ENCODE measurements at places on chromosomes 1 and 21.
A peak's percentile ranks its signal among the peaks of the same experiment; 100 is the strongest.

GRCh38 chr1:244841273-244841927 is 5.9 kb downstream of the COX20 start:
- DNase-seq, result no peak

- peak; percentile 29 for DNase-seq
These were observed 40.9 kb downstream of the PLXNA2 start for GRCh38 chr1:208203127-208203847.

- DNase-seq, result no peak
These were observed 653.9 kb upstream of the NEGR1 start for GRCh38 chr1:72936151-72936740.

DNA sequence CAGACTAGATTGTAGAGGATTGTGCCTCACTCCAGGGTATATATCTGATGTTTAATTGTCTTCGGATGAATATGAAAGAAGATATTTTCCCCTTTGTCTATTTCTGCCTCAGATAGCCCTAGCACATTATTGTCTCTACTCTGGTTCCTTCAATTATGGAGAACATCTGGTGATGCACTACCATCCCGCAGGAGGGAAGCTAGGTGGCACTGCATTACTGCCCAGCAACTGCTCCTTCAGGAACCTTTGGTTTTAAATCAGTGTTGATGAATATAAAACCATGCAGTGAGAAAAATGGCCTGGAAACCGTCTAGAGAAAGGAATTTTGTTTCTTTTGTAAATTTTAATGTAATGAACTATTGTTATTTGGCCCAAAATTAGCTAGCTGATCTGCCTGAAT is 68.5 kb downstream of the GPR88 start:
- DNase-seq, result peak; percentile 78

DNA sequence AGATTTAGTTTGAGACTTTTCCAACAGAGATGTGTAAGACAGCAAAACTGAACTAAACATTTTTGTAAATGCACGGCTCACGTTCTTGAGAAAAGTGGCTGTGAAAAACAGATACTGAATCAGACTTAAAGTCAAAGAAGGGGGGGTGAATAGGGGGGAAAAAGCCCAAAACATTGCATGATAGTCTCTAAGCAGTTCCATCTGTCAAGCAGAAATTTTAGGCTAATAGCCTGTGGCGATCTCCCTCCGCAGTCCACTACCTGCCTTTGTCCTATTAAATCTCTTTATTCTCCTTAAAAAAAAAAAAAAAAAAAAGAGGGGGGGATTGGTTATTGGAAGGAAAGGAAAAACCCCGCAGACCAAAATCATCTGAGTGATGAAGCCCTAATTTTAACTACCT is 217.6 kb upstream of the NFIA start:
- no peak for DNase-seq

DNA sequence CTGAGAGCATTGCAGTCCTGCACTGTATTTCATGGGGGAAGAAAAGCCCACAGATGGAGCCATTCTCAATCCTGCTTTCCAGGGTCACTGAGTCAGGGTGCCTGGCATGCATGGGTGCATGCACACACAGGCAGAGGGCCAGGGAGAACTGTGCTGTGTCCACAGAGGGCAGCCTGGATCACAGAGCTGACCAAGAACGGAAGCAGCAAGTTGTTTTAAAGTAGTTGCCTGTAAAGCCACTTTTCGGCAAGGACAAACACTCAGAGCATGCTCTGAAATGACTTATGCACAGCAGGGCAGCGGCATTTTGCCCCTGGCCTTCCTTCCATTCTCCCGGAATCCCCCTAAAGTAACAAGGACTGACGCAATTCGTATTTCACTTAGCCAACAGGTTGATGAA is 3.6 kb downstream of the ERG start:
- peak; percentile 42 for DNase-seq

- no peak for DNase-seq
These were observed 46.5 kb downstream of the LAMC1 start for GRCh38 chr1:183069562-183070216.

- DNase-seq, result no peak
These were observed 32.1 kb downstream of the ADCY10 start for GRCh38 chr1:167881786-167882185.

DNA sequence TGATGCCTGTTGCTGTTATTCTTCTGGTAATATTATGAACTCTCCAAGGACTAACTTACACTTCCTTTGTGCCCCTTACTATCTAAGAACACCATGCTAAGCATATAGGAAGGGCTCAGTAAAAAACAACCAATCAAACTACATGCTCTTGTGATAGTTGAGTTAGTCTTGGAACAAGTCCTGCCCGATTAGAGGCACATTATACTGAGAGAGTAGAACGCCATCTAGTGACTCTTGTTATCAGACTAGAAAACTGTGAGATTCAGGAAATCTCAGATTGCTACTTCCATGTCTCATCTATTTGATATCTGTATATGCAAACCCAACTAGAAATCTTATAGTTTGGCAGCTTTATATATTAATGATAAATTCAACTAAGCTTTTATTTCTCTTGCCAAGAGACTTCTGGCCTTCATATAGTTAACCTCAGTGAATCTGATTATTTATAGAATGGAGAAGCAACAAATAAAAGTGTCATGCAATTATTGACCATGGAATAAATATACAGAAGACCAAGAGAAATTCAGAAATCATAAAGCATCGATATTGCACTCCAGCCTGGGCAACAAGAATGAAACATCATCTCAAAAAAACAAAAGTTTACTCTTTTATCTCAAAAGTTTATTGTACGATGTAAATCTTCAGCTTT is 7.8 kb upstream of the SRRM1 start:
- DNase-seq, result peak; percentile 67

- DNase-seq, result no peak
These were observed 106.9 kb downstream of the BACH1 start for GRCh38 chr21:29405503-29406122.

GRCh38 chr1:155472491-155473083 is 90.0 kb downstream of the ASH1L start:
- DNase-seq, result no peak

All from myocyte (in vitro differentiated cells).